ENCODE measurements at places on chromosomes 1 and 21.

- no peak for ATAC-seq
Observed at GRCh38 chr1:59443310-59443709, 146.4 kb downstream of the FGGY start.

- ATAC-seq: no peak
Observed at GRCh38 chr1:194042736-194043135, 856.3 kb upstream of the B3GALT2 start.

- ATAC-seq: no peak
Observed at GRCh38 chr1:119790451-119791198, 20.6 kb downstream of the REG4 start.

DNA sequence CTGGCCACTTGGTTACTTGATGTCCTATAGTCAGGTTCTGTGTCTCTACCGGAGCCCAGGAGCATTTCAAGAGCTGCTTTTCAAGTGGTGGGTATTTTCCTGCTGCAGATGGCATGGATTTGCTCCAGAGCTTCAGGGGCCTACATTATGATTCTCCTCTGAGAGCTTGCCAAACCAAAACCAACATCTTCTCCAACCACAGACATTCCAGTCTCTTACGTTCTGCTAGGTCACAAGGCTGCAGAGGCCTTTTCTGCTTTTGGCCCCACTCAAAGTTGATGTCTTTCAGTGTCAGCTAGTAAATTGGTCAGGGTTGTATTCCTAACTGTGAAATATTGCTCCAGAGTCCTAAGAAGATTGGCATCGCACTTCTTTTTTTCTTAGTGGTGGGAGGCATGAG, 14.7 kb upstream of the AQP10 start:
- no peak for ATAC-seq

GRCh38 chr1:225882694-225883615, 775 bp upstream of the TMEM63A start:
- ATAC-seq: peak; percentile 37

- ATAC-seq: no peak
Observed at GRCh38 chr1:204113896-204114295, 37.9 kb downstream of the ETNK2 start.

GRCh38 chr1:36963006-36963405, 71.3 kb downstream of the GRIK3 start:
- ATAC-seq: no peak

DNA sequence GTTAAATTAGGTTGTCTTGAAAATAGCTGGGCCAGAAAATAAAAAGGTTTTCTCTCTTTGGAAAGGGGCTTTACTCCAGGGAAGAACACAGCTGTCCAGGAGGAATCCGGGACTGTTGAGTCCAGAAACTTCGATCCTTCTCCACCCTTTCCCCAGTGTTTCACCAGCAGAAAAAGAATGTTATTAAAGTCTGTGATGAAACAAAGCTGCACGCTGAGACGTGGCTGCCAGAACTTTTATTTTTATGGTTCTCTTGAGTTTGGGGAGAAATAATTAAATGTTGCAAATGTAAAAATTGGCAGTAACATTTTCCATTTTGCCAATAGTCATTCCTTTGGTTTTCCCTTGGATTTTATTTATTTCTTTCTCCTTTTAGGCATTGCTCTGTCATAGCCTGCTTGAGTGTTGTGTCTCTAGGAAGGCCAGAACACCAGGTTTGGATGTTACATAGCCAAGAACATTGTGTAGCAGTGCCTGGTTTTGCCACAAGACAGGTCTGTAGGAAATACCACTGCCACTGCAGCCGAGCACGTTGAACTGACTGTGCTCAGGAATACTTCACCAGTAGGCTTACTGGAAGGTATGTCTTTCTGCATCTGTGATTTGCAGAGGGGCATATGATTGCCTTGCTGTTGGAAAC, 87.4 kb downstream of the ROR1 start:
- ATAC-seq: no peak

DNA sequence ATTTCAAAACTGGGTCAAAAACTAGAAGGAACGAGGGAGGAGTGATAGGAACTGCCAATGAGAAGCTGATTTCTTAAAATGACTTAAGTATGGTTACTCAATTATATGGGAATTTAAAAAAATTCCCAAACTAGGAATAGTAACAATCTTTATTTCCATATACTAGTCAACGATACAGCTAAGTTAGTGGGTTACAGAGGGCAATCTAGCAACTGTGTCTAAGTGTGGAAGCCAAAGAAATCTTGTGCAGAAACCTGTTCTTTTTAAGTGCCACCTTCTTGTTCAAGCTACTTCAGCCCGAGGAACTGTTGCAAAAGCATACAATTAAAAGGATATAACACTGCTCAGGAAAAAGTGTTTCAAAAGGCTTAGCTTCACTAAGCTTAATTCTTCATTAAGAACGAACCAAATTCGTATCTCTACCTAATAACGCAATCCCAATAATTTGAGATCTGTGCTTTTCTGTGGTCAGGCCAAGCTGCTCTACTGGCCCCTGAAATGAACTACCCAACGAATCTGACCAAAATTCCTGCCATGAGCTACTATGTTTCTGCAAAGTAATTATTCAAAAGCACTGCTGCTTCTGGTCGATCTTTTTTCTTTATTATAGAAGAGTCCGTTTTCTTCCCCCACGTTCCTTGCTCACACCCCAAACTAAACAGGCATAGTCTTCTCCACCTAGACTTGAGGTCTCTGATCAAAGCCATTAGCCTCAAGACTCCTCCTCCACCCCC, 1.8 kb downstream of the USP24 start:
- no peak for ATAC-seq

DNA sequence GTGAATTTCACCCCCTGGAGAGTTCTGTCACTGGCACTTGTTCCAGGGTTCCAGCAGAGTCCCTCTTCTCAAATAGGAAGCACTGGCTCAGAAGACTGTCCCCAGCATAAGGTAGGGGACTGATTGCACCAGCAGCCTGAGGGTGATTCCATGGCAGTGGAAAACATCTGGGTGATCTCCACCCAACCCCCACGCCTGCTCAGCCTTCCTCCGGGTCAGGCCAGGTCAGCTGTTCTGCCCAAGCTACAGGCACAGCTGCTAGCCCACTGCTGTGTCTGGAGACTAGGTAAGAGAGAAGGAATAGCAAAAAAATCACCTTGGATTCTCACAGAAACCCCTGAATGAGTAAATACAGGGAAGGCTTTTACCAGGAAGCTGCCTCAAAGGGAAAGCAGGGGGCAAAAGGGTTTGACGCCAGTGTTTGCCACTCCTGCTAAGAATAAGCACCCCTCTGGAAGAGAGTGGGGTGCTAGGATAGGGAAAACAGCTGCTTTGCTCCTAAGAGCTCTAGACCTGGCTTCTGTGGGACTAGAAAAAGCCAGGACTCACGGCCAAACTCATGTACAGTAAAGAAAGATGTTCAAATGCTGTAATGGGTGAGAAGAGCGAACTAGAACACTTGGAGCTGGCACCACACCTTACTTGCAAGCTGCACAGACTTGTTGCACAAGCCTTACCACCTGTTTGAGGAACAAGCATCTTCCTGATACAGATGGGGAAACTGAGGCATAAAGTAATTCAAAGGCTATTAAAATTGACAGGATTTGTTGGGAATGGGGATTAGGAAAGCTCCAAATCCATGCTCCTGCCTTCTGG, 1.0 kb upstream of the DENND2D start:
- no peak for ATAC-seq

DNA sequence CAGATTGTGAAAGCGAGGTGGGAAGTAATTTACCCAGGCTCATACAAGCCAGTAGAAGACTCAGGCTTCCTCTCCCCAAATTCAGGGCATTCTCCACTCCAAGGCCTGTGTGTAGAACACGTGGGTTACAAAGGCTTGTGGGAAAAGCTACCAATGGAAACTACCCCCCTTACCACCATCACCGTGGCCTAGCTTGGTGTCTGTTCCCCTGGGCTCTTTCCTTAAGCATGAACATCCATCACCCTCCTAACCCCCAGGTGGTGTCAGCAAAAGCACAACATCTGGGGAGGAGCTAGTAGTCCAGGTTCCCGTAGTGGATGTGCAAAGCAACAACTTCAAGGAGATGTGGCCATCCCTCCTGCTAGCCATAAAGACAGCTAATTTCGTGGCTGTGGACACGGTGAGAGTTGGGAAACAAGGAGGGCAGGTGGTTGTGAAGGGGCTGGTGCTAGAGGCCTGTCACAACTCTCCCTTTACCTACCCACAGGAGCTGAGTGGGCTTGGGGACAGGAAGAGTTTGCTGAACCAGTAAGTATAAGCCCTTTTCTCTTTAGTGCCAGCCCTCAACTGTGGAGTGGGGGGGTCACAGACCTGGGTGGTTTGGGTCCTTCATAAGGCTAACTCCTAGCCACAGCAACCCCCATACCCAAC, 701 bp upstream of the MUTYH start:
- ATAC-seq: no peak

GRCh38 chr1:56437959-56438358, 141.4 kb downstream of the PLPP3 start:
- no peak for ATAC-seq

- no peak for ATAC-seq
Observed at GRCh38 chr1:229408458-229409037, 25.3 kb downstream of the ACTA1 start.

GRCh38 chr1:180937012-180937372, 24.3 kb downstream of the KIAA1614 start:
- no peak for ATAC-seq

GRCh38 chr21:24590261-24590660, 1017.0 kb downstream of the MRPL39 start:
- no peak for ATAC-seq

- ATAC-seq: peak; percentile 99
Observed at GRCh38 chr1:109687641-109688499, at the start of gene GSTM1. Gene GSTM1 (plus strand): TSS chr1:109687817. CDS start chr1:109687874, 57 bp downstream.

DNA sequence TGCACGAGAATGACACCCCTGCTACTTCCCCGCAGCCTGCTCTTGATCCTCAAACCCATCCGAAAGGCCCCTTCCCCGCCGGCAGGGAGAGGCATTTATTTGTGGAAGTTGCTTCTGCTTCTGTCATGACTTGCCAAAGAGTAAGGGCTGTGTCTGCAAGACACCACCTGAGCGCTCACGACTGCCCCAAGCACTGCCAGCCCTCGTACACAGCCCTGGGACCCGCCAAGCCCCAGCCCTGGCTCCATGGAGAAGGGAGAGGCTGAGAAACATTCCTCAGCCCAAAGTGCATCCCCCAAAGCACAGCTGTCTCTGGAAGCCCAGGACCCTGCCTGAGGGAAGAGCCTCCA, 6.3 kb upstream of the TPRG1L start:
- ATAC-seq: no peak

GRCh38 chr1:243236604-243237252, 18.4 kb downstream of the CEP170 start:
- no peak for ATAC-seq

DNA sequence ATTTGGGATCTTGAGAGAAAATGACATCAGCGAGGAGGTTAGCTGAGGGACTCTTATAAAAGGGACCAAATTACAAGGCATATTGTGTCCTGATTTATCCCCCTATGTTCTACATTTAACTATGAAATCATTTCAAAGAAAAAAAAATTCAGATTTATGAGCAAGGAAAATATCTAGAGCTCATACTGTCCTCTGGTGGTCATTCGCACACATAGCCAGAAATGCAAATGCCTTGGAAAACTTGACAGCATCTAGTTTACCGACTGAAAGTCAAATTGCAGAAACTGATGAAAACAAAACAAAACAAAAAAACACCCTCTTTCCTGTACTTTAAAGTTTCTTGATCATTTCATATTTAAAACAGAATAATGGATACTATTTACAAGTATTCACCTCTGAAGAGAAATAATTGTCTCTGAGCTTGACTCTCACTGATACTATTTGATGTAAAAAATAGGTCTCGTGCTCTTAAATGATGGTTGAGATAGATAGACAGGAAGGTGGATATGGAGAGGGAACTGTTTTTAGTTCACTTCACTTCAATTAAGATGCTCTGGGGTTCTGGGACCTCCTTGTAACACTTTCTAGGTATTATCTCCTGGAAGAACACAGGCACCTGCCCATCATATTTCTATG, 253.8 kb downstream of the PCP4 start:
- no peak for ATAC-seq

DNA sequence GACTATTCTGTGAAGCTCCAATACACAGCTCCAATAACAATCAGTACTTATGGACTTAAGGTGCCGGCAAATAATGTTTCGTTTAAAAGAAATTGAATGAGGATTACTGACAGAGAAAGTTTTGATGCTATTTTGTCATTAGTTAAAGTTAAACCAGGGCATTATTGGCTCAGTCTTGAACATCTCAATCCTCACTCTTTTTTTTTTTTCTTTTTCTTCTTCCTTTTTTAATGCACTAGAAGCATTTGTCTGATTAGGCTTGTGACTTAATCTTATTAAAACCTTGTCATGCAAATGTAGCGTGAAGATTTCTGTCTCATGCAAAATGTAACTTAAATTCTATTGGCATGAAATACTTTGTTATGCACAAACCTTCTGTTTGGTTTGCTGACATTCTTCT, 346.8 kb upstream of the ADGRL2 start:
- ATAC-seq: no peak

DNA sequence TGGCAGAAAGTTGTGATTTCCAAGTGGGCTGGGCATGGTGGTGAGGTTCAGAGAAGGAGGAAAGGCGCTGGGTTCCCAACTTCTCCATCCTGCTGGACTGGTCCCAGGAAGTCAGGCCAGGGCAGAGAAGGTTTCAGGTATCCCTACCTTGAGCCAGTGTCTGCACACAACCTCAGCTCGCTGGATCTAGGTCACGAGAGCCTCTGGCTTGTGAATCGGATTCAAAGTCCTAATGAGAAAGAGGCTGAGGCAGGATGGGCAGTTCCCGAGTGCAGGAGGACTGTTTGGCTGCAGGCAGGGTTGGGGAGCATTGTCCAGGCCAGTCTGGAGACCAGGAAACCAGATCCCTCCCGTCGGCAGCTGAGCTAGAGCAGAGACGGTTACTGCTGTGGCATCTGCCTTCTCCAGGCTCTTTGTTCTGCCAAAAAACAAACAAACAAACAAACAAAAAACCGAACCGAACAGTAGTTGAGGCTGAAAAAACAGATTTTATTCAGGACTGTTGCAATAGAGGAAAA, 19.5 kb upstream of the IGSF21 start:
- no peak for ATAC-seq

GRCh38 chr1:84286071-84286470, 15.4 kb upstream of the SAMD13 start:
- ATAC-seq: no peak

GRCh38 chr1:18945401-18945849, 11.1 kb downstream of the IFFO2 start:
- ATAC-seq: no peak

DNA sequence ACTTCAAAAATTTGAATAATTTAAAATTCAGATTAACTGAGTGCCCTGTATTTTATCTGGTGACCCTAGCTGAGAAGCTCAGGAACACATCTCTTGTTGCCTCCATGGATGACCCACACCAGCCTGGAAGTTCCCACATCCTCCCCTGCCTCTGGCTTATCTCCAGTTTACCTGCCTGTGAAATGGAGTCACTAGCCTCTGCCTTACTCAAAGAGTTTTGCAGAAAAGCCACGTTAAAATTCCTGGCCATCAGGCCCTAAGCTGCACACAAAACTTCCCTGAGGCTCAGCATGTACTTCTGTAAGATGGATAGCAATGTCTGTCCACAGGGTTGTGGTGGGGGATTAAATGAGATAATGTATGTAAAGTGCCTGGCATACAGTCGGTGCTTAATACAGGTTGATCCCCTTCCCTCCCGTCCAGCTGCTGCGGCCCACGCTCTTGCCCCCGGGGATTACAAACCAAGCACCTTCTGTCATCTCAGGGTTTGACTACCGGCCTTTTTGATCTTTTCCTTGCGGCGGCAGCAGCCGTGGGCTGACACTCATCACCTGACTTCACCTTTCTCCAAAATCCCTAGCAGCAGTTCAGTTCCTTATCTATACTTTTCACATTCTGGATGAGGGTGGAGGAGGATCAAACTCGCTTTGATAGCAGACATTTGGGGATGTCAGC, 136.5 kb downstream of the CSMD2 start:
- ATAC-seq: no peak

GRCh38 chr1:78334952-78335351, 155.8 kb upstream of the PTGFR start:
- no peak for ATAC-seq

- ATAC-seq: no peak
Observed at GRCh38 chr1:33132549-33132948, 49.3 kb downstream of the TRIM62 start.
